ENCODE measurements at places on chromosomes 11 and 22. TPM values are rescaled to one million over a fixed set of nuclear protein-coding genes. Genes with fewer than 3 reads are reported as not detected.

DNA sequence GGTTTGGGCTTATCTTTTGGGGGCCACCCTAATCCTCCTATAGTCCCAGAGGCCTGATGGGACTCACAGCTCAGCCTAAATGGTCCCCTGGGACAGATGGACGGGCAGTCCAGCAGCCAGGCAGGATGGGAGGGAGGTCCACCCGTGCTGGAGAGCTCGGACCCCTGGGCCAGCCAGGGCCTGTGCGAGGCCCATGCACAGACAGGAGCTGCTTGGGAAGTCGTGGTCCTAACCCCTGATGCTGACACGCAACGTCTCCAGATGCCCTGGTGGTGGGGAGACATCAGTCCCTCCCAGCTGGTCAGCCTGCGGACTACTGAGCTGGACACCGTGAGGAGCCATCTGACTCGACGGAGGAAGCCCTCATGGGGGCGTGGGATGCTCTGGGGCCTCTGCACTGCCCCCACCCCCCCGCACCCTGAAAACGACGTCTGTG, 31.2 kb upstream of the MUC5AC start:
- DNase-seq = no peak

Gene TUB
- total RNA-seq = 0.65 TPM

GRCh38 chr11:48366365-48366764, at the start of gene OR4C5:
TSS of gene OR4C5 (minus strand) at chr11:48366465. CDS start at chr11:48366465, 0 bp downstream.
- no peak for DNase-seq

- no peak for DNase-seq
Observed at GRCh38 chr11:67054836-67055523, 1.7 kb upstream of the RHOD start.

Gene PHETA2
- total RNA-seq = 17.0 TPM

- no peak for DNase-seq
Observed at GRCh38 chr11:35803115-35803514, 140.5 kb downstream of the TRIM44 start.

DNA sequence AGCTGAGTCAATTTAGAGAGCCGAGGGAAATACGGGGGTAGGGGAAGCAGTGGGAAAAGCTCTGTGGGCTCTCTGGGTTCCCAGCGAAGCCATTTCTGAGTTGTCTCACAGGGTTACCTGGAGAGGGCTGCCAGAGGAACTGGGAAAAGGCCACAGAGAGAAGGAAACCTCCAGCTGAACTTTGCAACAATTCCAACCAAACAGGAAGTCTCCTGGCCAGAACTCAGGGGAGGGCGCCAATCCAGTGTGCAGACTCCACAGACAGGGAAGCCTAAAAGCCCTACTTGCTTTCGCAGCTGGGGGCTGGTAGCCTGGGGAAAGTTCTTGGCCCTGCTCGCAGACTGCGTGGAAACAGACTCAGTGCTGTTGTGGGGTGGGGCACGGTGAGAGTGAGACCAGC, 23.1 kb upstream of the GNAZ start:
- no peak for DNase-seq

GRCh38 chr11:95977534-95978174, 53.7 kb upstream of the MTMR2 start:
- DNase-seq = peak; percentile 53

GRCh38 chr11:1803246-1803645, 31.5 kb upstream of the SYT8 start:
- DNase-seq = no peak

GRCh38 chr11:70796648-70797227, 398.4 kb downstream of the CTTN start:
- no peak for DNase-seq

- DNase-seq = no peak
Observed at GRCh38 chr11:135008412-135008811, 596.4 kb upstream of the B3GAT1 start.

DNA sequence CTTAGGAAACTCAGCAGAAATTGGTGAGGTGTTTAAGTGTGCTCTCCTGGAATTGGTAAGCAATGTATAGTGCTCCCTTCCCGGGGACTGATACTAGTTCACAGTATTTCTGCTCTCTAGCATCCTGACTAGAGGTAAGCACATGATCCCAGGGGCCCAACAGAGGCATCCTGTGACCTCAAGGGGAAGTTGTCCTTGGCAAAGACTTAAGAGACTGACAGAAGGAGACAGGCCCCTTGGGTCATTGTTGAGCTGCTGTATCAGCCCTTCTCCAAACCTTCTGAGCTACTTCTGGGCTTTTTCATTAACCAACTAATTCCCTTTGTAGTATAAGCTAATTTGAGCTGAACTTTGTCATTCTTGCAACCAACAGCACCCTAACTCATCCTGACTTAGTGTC, 4.3 kb upstream of the TBC1D22A start:
- no peak for DNase-seq

- DNase-seq = no peak
Observed at GRCh38 chr22:39427751-39428596, 28.4 kb downstream of the TAB1 start.

- DNase-seq = no peak
Observed at GRCh38 chr11:94924171-94924572, 49.2 kb downstream of the CWC15 start.

DNA sequence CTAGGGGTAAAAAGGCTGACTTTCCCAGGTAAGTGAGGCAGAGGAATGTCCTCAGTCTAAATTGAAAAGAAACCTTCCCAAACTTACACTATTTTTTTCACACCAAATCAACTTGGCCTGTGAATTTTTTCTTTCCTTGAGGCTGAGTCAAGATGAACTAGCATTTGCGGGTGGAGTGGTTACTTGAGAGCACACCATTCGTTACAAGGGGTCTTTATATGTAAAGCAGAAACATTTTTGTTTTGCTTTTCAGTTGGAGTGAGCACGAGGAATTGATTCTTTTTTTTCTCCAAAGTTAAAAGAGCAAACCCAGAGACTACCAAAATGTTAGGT, 36.4 kb downstream of the MAML2 start:
- no peak for DNase-seq

DNA sequence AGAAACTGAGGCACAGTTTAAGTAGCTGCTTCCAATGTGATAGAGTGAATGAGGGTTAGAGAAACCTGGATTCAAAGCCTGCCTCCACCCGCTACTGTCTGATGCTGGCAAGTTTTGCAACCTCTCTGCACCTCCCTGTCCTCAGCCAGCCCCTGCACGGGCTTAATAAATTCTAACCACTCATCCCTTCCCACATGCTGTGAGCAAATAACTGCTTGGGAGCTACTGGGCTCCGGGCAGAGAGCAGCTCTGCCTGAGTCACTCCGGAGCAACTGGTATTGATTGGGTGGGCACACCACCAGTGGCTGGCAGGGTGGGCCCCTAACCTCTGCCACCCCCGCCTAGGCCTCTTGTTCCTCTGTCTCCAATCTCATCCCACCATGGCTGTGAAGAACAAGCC, 104.3 kb upstream of the SYT13 start:
- DNase-seq = no peak

Gene EHD1
- total RNA-seq = 33.6 TPM
